ENCODE measurements at places on chromosomes 11 and 22.

DNA sequence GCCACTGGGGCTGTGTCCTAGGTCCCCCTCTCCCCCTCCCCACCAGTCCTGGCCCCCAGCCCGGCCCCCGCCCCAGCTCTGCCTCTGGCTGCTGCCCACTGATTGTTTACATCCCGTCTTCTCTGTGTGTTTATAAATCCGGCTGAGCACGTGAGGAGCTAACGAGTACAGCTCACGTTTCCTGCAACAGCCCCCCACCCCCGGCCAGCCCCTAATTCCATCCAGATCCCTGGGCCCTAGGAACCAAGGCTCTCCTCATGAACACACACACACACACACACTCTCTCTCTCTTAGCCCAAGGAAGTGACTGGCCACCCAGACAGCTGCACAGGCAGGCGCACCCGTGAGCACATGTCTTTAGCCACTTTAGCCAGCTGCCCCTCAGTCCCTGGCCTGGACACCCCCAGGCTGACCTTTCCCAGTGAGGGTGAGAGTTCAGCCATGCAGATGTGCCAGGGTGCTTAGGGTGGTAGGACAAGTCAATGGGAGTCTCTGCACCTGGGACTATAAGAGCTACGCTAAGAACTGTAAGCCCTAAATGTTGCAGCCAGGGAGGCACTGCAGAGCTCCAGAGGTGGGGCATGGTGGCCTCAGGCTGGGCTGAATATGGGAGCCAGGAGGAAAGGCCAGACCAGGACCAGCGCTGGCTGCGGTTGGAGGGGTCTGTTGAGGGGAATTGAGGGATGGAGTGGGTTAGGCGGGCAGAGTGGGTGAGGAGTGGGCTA, 2.9 kb downstream of the CLCF1 start:
- no peak for DNase-seq

DNA sequence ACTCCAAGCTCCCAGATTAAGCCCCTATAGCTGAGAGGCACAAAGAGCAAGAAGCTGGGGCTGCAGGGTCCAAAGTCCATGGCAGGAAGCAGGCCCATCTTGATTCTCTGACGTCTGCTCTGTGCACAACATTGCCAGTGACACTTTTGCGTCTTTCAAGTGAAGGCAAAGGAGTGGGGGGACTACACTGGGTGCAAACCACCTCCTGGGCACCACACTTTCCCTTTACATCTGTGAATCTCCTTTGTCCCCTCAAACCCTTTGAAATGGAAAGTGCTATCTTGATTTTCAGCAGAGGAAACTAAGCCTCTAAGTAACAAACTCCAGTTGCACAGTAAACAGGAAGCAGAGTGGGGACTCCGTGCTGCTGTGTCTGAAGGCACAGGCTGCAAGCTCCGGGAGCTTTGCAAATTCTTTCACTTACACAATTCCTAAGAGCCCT, 428.0 kb downstream of the LARGE1 start:
- peak; percentile 59 for DNase-seq

DNA sequence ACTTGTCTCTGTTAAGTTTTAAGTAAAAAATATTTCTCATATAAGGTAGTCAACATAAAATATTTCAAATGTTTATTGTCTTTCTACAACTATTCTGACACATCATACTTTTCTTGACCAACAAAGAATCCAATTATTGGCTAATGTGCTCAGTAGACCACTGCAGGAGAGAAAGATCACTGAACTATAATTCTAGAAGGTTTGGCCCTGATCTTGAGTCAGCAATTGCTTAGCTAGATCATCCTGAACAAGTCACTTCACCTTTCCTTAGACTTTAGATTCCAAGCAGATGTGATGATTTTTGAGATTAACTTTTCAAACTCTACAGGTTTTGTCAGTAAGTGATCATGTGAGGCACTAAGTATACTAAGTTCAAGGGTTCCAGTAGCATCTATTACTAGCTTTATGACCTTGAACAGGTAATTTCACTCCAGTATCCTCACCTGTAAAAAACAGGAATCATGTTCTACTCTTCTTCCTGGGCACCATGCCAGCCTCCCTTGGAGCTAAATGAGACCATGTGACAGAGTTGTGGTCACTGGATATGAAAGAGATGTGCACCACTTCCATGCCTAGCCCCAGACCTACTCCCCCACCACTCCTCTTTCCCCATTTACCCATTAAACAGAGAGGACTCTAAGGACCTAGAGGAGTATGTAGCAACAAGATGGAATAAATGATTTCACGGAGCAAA, 17.3 kb downstream of the PGM2L1 start:
- no peak for DNase-seq

DNA sequence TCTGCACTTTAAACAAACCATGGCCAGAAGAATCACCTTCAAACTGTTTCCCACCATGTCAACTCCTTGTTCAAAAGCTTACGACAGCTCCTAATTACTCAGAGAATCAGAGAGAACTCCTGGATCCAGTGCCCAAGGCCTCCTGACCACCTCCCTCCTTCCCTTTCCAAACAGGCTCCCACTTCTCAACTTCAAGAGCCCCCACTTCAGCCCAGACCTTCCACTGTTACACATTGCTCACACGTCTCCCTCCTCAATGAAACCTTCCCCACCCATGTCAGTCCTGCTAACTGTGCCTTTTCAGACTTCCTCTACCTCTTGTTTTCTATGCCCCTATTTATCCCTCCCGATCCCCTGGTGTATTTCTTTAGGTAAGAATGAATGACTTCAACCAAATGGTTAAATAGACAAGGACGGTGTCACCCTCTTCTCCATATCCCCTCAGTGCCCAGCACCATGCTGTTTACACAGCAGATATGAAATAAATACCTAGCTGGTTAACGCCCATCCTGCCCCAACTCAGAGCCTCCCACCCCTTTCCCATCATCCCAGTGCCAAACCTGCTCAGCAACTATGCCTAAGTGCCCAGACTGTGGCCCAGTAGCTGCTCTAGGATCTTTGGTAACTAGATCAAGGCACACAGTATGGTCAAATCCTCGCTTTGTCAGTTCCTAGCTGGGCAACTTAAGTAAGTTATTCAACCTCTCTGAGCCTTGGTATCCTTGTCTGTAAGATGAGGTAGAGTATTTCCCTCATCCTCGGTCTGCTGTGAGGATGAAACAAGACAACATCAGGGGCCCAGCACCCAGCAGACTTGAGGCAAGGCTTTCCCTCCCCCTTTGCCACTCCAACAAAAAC, 36.8 kb downstream of the PLEKHA7 start:
- DNase-seq, result no peak

- peak; percentile 88 for DNase-seq
Measured at GRCh38 chr11:124837491-124837856, 27.8 kb upstream of the ROBO3 start.

DNA sequence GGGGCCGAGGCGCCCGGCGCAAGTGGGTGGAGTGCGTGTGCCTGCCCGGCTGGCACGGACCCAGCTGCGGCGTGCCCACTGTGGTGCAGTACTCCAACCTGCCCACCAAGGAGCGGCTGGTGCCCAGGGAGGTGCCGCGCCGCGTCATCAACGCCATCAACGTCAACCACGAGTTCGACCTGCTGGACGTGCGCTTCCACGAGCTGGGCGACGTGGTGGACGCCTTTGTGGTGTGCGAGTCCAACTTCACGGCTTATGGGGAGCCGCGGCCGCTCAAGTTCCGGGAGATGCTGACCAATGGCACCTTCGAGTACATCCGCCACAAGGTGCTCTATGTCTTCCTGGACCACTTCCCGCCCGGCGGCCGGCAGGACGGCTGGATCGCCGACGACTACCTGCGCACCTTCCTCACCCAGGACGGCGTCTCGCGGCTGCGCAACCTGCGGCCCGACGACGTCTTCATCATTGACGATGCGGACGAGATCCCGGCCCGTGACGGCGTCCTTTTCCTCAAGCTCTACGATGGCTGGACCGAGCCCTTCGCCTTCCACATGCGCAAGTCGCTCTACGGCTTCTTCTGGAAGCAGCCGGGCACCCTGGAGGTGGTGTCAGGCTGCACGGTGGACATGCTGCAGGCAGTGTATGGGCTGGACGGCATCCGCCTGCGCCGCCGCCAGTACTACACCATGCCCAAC, 14.1 kb upstream of the MIEF1 start:
- DNase-seq, result no peak

- no peak for DNase-seq
Measured at GRCh38 chr11:121228851-121229250, 63.7 kb upstream of the SC5D start.

GRCh38 chr11:18314784-18315523, 7.0 kb downstream of the HPS5 start:
- no peak for DNase-seq

- DNase-seq, result no peak
Measured at GRCh38 chr22:45884201-45885062, 92.5 kb downstream of the WNT7B start.

DNA sequence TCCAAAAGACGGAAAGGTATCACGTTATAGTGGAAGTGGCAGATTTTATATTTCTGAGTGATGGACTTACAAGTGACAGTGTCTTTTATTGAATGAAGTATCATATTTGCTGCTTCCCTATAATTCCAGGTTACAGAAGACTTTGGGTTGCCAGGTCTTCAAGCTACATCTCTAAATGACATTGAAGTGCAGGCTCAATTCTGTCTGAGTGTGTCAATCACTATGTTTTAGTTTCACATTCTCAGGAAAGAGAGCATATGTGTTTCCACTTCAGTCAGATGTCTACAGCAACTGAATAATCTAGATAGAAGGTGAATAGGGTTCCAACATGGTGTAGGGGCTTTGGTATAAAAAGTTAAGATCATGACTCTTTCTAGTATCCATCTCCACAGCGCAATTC, 492.7 kb upstream of the API5 start:
- no peak for DNase-seq

GRCh38 chr22:48259991-48260670, 1497.7 kb downstream of the TBC1D22A start:
- no peak for DNase-seq

GRCh38 chr11:107848345-107848744, 10.2 kb downstream of the SLC35F2 start:
- no peak for DNase-seq
